Activated CD4-positive, alpha-beta T cell treated with anti-CD3 and anti-CD28 coated beads, Interleukin-2, amount 50 U/mL, for 48 hours (primary cell): ENCODE measurements at places on chromosomes 2 and 18.

DNA sequence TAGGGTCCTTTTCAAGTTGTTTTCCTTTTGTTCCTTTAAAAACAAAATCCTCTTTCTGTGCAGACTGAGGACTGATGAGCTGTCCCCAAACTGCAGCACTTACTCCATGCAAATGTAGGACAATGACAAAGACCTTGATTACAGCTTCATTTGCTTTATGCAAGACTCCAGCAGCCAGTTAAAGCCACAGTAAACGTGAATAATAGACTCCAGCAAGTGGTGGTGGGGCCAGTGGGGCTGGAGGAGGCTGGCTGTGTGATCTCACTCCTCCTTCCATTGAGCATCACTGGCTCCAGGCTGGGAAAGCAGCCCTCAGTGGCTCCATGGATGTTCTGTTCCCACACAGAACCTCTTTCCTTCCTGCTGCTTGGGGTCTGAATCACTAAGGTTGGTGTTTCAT, 306.0 kb upstream of the CELF4 start:
- no peak for DNase-seq

DNA sequence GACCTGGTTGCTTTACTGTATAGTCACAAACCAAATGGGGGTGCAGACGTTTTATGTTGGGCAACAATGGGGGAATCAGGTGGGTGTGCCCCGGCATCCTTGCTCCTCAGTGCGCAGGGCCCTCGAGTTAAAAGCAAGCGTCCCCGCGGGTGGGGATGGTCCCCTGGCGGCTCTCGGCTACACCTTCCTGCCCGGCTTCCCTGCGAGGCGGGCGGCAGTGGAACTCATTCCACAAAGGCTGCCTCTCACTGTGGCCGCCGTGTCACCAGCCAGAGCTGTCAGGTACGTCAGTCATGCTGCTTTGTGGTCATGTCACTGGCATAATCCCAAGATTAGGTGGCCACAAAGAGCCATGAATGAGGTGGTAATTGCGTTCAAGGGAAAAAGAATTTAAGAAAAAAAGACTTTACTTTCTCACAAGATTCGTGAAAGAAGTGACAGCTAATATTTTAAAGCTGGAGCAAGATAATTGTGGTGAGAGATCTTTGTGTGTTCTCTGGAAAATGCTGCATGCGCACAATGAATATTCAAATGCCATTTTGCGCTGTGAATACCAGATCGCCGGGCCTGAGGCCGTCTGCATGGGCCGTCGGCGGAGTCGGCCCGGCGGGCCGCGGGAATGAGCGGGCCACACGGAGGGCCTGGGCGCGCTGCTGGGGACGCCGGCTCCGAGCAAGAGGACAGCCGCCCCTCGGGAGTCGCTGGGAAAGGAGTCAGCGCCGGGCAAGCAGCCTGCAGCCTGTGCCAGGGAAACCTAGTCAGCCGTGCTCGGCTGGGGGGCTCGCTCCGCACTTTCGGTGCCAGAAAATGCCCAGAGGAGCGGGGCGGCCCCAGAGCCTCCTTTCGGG, 82.3 kb upstream of the LDLRAD4 start:
- DNase-seq, result peak; percentile 70

DNA sequence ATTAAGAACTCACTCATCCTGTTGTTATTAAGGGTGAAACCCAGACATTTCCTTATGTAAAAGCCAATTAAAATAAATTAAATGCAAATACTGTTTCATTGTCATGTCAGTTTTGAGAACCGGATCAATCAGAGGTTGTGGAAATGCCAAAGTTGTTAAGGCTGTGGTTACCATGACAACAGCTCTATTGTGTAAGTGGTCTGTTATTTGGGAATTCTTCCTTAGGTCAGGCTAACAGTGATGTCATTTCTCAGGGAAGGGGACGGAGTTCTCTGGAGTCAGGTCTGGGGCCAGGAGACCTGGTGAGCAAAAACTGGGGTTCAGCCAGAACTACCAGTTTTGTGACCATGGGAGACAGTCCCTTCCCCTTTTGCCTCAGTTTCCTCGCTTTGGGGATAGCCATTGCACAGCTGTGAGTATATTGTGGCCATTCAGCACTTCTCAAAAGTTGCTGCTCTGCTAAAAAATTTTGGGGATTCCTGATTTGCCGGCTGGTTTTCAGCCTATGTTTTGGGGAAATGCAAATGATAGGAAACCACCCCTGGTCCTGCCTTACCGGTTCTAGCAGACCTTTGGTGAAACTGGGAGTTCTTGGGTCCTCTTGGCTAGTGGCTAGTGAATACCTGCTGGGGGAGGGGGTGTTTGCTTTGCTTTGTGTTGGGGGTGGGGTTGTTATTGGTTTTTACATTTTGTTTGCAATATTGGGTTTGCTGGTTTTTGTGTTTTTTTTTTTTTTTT, 21.6 kb downstream of the HPCAL1 start:
- DNase-seq, result no peak

- DNase-seq, result no peak
These were observed 191.7 kb downstream of the NDUFA10 start for GRCh38 chr2:239833269-239834109.

DNA sequence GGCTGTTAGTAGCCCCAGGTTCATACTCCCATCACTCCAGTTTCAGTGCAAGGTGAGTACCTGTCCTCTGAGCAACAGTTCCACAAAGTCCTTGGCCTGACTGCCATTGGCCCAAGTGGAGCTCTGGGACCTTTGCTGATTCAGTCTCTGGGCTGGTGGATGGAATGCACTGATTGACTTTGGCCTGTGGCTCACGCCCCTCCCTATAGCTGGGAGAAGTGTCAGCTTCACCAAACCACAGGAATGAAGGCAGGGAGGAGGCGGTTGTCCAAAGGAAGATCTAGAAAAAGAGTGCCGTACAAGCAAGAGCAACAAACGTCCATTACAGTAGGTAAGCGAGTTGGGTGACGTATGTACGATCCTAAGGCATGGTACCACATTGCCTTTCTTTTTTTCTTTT, 34.0 kb downstream of the QPCT start:
- DNase-seq, result no peak
